ENCODE measurements at places on chromosomes 1 and 21.

DNA sequence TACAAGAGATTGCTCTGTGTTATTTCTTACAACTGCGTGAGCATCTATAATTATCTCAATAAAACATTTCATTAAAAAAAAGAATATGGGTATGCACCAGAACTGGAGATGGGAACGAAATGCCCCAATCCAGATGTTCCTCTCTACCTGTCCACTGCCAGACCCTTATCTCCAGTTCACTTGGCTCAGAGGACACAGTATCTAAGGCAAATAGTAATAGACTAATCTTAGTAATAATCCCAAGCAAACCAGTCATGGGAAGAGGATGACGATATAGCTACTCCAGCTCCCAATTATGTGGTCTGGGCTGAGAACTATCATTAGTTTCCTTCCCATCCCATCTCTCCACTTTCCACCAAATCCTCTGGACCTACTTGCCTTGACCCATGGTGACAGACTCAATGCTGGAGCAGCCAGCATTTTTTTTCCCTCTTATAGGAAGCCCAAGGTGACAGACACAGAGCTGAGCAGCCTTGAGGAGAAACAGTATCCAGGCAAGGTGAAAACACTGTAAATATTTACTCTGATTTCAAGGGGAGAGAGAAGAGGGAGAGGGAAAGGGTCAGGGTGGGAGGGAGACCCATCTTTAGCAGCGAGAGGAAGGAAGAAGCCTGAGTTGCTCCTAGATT is 28.7 kb downstream of the DDX20 start:
- no peak for DNase-seq

DNA sequence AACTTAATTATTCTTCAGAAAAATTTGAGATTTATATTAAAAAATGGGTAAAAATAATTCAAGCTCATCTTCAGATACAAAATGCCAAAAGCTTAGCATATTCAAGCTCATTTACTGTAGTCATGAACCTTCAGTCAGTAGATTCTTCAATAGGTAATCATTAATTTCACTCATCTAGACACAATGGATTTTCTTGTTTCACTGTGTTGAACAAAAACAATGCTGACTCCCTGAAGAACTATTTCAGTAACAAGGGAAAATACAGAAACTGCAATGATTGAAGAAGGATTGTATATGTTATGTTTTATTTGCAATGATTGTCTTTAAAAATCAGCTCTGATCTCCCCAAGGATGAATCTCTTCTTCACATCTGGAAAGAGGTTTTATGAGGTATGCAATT is 9.2 kb upstream of the HOOK1 start:
- no peak for DNase-seq

DNA sequence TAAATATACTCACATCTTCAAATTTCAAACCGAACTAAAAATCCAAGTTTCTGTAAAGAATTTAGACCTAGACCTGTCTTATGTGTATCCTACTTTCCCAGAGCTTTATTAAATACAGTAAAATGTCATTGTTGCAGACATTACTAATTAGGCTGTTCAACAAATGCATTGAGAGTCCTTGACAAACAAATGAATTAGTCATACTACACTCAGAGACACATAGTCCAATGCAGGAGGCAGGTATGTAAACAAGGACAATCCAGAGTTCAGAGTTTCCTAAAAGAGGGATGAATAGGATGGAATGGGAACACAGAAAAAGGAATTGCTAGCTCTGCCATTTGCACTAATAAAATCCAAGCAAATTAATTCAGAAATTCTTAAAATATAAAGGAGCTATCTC is 1.6 kb upstream of the EGLN1 start:
- no peak for DNase-seq

GRCh38 chr1:174942547-174943255 is 57.0 kb upstream of the CACYBP start:
- DNase-seq: no peak

GRCh38 chr1:101996825-101997465 is at the start of gene OLFM3:
Gene OLFM3, minus strand, starts transcription at chr1:101996926.
- no peak for DNase-seq

GRCh38 chr1:243956450-243956849 is 94.6 kb upstream of the ZBTB18 start:
- no peak for DNase-seq

- DNase-seq: no peak
Measured at GRCh38 chr1:47591801-47592200, 154.0 kb downstream of the FOXD2 start.

- no peak for DNase-seq
Measured at GRCh38 chr1:206859082-206859521, 6.3 kb upstream of the IL20 start.

DNA sequence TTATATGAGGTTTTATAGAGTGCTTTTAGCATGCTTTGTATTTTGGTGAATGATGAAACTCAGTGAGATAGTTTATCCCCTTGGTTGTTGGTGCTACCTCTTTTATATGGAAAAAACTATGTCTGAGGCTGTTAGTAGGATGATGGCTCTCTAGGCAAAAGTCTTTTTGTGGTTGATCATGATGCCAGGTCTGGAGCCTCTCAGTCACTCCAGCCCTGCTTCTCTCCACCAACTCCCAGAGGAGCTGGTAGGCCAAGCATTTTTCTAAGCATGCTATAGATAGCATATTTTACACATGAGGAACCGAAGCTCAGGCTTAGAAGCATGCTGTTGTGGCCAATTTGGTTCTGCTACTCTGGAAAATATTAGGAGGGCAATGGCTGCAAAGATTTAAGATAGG is 82.2 kb downstream of the FMN2 start:
- DNase-seq: no peak

DNA sequence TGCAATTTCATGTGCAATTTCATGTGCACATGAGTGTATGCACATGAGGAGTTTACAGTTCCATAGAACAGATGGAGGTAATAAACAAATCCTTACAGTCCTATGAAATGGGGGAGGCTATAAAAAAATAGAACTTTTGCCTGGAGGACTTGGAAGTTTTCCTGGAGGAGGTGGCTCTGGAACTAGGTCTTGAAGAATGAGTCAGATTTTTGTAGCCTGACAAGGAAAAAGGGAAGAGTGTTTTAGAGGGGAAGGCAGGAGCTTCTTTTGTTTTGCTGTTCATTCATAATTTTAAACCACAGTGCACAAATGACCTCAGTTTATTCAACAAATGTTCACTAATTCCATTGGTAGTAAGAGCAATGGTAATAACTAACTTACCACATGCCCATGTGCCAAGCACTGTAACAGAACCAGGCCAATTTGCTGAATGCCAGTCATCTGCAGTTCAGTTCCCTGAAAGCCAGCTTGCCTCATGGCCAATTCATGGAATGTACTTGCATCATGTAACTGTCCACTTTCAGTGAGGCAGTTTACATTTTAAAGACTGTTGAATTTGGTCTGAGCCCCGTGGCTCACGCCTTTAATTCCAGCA is 2.7 kb downstream of the DIO1 start:
- DNase-seq: no peak

DNA sequence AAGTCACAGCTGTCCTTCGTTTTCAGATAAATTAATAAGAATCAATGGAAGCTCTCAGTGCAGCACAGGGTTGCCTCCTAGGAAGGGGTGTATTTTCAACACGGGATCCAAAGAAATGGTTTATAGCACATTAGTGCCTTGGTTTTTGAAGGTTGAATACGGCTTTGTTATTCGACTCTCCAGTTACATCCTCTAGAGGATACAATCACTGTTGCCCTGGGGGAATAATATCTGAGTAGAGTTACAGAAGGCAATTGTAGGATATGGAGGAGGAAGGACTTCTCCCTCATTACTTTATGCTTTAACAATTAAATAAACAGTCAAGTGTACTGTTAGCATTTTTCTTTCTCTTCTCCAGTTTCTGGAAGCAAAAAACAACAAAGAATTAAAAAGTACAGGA is 14.3 kb upstream of the ZNF326 start:
- DNase-seq: no peak

DNA sequence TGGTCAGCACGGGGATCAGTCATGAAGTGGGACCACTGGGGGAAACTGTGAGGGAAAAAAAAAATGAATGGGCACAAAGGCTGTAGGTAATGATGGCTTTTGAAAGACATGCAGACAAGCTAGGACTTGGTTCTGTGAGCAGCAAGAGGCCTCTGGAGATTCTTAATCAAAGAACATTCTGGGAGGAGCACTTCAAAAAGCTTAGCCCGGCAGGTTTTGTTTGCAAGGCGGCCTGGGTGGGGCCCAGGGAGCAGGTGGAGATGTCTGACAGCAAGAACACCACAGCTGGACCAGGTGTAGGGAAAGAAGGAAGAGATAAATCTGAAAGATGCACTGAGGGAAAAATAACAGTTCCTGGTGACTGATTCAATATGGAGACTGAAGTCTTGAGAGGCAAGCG is 6.0 kb downstream of the TEX35 start:
- DNase-seq: no peak

DNA sequence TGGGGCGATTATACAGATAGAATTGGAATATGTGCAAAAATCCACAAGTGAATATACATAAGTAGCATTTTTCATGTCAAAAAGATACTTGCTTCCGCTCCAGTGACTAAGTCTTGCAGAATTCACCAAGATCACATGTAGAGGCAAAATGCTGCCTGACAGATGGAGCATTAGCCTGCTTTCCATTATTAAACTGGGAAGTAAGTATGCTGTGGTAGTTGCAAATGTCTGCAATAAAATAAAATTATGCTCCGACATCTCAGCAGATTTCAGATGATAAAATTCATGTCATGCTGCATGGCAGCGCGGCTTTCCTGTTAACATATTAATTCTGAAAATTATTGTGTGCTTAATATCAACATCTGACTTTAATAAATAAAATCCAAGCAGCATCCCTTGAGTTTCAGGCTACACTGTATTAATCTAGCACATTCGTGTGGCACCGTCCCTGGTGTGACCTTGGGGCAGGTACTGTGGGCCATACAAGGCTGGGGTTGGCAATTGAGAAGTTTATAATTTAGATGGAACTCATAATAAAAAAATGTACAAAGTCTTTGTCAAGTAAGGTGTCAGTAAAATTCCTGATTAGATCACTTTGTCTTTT is 366.4 kb upstream of the ZP4 start:
- DNase-seq: no peak

DNA sequence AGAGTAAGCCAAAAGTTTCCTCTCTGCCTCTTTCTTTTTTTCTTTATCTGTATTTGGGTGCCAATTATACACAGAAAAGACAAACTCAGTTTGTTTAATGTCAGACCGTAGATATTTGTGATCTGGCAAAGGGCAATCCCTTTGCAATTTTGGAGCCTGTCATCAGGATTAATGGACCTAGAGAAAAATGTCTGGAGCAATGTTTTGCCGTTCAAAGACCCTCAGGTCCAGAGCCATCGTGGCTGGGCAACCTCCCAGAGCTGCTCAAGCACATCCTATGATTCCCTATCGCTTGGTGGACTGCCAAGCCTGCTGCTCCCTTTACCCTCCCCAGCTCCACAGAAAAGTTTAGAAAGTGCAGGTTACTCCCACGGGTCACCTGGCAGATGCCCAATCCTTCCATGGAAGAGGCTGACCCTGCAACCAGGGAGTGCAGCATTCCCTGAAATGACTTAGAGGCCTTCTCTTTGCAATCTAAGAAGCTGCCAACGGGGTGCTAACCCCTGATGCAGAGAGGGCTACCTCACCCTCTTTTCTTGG is 112.5 kb upstream of the NGF start:
- DNase-seq: no peak

GRCh38 chr1:59523745-59524450 is 227.0 kb downstream of the FGGY start:
- no peak for DNase-seq

GRCh38 chr1:43660355-43660754 is 10.4 kb downstream of the KDM4A start:
- no peak for DNase-seq

DNA sequence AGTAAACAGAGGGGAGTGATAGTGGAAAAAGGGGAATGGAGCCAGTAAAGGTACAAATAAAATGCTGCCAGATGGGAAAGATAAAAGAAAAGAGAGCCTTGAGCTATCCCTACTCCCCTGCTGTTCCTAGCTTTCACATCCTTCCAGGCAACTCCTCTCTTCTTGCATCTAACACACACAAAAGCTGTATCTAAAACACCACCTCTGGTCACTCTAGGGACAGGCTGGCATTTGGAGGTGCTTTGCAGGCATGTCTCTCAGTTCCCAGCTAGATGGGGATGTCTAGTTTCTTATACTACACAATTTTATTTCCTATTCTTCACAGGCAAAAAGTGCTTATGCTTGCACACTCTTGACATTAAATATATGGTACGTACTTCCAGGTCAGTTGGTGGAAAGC is 185.1 kb upstream of the ST6GALNAC5 start:
- no peak for DNase-seq

GRCh38 chr1:36083219-36083618 is 675 bp upstream of the TEKT2 start:
- no peak for DNase-seq

GRCh38 chr21:42731264-42732032 is 78.0 kb downstream of the PDE9A start:
- no peak for DNase-seq

DNA sequence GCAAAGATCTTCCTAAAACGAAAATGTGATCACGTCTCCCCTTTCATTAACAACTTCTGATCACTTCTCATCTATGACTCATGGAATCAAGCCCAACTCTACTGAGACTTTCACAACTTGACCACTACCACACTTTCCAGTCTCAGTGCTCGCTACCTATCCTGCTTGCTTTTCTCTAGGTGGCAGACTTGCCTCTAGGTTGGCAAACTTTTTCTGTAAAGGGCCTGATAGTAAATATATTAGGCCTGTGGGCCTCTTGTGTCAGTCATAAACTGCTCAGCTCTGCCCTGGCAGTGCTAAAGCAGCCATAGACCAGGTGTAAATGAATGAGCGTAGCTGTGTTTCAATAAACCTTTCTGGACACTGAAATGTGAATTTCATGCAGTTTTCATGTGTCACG is 21.5 kb upstream of the HMGB4 start:
- DNase-seq: no peak

DNA sequence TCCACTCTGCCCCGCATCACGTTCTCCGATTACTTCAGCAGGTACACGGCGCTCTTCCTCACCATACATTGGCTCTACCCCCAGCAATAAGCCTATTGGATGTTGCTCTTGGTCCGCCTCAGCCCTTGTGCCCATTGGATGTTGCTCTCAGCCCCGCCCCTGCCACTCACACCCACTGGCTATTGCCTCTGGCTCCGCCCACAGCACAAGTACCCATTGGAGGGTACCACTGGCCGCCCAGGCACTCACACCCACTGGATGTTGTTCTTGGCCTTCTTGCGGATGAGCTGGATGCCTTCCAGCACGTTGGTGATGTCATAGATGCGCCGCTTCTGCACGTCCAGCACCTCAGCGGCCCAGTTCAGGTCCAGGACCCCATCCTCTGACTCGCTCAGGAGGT is 9.4 kb downstream of the E2F2 start:
- DNase-seq: no peak

GRCh38 chr1:206766251-206766856 is 4.2 kb upstream of the IL19 start:
- peak; percentile 53 for DNase-seq

- no peak for DNase-seq
Measured at GRCh38 chr1:171367436-171367835, 53.5 kb downstream of the FMO4 start.
